Putamen (tissue), 1 donor: ENCODE measurements at places on chromosomes 4 and X.
A peak's percentile ranks its signal among the peaks of the same experiment; 100 is the strongest.

DNA sequence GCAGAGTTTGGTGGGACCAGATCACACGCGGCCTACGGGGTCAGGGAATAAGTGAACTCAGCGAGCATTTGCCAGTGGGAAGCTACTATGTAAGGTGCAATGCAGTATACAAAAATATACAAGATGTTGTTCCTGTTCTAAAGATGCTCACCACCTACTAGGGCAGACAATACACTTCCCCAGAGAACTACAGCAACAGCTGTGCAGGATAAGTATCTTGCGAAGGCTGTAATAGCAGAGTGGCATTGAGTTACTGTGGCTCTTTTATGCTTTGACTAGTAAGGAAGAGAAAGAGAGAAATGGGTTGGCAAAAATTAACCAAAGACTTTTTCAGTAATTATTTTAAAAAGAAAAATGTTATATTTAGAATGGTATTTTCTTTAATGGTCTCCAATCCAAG is 61.2 kb downstream of the CDS1 start:
- no peak for DNase-seq

- no peak for DNase-seq
Observed at GRCh38 chr4:108700081-108700757, 49.8 kb downstream of the OSTC start.

- DNase-seq = peak; percentile 70
Observed at GRCh38 chr4:87270144-87270543, 49.7 kb upstream of the KLHL8 start.

DNA sequence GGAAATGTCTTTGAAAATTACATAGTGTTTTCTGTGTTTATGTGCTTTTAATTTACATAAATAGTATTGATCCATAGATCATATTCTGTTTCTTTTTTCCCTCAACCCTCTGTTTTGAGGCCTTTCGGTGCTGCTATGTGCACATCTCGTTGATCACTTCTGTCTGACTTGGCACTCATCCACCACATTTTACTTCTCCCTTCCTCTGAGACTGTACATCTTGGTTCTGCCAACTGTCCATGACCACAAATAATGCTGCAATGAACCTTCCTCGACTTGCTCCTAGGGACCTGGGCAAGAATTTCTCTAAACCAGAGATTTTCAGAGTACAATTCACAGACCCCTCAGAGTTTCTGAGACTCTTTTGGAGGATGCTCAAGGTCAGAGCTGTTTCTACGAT is 74.4 kb downstream of the RTL5 start:
- DNase-seq = no peak

- DNase-seq = no peak
Observed at GRCh38 chrX:133859336-133859735, 126.1 kb downstream of the GPC3 start.

- DNase-seq = no peak
Observed at GRCh38 chrX:56789518-56790070, 60.6 kb downstream of the NBDY start.

DNA sequence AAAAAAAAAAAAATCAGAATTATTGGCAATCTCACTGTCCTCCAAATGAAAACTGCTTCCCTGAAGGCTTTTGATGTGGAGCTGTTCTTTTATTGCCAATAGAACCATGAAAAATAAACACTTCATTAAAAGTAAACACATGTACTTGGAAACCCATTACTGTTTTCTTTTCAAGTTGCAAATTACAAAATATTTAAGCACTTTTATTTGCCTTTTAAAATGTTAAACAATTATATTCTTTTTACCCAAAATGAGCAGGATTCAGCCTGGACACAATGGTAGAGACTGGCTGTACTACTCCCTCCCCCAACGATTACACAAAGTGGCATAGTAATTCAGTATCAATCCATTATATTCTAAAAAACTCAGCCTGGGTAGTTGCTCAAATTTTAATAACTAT is 60.9 kb downstream of the SH2D1A start:
- DNase-seq = no peak

- no peak for DNase-seq
Observed at GRCh38 chr4:117001077-117001476, 84.3 kb downstream of the TRAM1L1 start.

DNA sequence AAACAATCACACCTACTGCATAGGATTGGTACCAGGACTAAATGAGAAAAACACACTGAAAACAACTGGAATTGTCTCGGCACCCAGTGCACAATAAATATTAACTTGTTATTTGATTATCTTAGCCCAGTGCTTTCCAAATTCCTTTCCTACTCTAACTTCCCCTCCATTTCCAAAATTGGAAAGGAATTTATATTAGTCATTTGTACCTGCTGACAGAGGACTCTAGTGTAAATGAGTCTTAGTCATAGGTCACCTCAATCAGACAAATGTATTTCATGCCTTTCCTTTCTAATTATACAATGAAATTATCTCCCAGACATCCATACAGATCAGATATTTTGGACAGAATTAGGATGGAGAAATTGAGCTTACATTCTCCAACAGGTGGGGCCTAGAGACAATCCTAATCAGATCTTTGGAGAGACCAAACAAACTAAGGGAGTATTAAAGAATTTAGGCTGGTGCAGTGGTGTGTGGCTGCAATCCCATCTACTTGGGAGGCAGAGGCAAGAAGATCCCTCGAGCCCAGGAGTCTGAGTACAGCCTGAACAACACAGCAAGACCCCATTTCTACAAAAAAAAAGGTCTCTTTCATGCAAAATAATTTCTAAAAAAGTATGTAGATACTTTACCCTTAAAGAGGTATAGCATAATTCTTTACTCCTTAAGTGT is 10.1 kb downstream of the SH3D19 start:
- no peak for DNase-seq

GRCh38 chr4:121041307-121042090 is 30.8 kb downstream of the NDNF start:
- no peak for DNase-seq

DNA sequence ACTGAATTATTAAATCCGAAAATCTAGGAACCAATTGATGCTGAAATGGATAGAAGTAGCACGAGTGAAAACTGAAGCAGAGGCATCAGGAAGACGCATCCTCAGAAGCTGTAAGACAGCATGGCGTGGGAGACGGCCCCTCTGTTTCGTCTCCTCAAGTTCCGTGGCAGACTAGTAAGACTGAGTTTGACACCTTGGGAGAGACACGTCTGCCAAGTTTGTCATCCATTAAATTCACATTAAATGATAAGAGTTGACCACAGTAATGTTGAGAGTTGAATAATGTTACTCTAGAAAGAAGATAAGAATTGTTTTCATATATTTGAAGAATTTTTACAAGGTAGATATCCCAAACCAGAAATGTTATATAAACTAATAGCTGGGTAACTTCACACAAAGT is 736.1 kb upstream of the FRG1 start:
- no peak for DNase-seq

- no peak for DNase-seq
Observed at GRCh38 chrX:96449191-96449590, 235.5 kb upstream of the DIAPH2 start.

GRCh38 chr4:153521999-153522801 is 56.0 kb downstream of the TMEM131L start:
- DNase-seq = no peak

DNA sequence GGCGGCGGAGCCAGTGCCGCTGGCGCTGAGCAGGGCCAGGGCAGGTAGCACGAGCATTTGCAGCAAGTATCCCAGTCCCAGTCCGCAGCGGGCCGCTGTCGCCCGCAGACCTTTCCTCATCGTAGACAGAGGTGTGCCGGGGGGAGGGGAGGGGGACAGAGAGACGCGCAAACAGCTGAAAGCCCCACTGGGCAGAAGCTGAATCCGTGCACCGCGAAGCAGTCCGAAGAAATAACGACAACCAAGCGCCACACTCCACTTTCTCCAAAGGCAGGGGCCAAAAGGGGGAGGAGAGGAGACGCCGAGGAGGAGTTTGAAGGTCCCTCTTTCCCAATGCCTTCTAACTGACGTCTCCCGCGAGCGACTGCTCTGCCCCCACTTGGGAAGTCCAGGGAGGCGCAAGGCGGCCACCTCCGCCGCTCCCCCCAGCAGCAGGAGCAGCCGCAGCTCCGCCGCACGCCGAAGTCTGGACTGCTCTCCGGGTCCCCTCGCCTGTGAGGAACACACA is at the start of gene UNC5C:
Gene UNC5C (minus strand): TSS at position 236 of the 508 bp plus-strand sequence.
- DNase-seq = no peak

- peak; percentile 53 for DNase-seq
Observed at GRCh38 chr4:53987761-53988171, 76.6 kb downstream of the CHIC2 start.

DNA sequence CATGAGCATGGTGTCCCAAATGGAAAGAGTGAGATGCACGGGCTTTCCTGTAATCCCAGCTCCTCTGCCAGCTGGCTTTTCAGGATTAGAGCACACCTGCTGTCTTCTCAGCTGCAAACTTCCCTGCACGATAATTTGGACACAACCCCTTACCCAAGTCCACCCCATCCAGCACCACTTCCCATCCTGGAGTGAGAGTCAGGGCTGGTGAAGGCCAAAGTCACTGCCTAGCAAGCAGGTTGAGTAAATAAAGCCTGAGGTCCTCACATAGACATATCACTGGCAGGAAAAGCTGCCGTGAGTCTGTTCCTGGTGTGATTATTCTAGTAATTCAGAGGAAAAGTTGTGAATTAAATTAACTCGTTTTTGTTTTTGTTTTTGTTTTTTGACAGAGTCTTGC is 113.9 kb upstream of the MBNL3 start:
- DNase-seq = no peak

- DNase-seq = no peak
Observed at GRCh38 chrX:1440506-1440905, 12.2 kb downstream of the ASMTL start.

DNA sequence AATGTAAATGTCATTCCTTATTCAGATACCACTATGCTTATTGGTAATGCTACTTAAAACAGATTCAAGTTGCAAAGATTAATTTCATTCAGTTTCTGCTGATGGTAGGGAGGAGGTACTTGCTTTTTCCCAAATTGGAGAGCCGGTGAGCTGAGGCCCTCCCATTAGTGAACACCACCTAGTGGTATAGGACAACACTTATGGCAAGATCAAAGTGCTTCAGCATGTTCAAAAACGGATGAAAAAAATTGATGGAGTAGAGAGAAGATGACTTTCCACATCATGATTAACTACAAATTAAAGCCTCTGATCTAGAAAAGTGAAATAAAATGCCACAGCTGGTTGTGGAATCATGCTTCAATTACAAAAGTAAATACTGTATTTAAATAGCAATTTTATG is 112.9 kb downstream of the MBNL3 start:
- no peak for DNase-seq

- DNase-seq = no peak
Observed at GRCh38 chr4:14309431-14309830, 681.9 kb upstream of the BOD1L1 start.

DNA sequence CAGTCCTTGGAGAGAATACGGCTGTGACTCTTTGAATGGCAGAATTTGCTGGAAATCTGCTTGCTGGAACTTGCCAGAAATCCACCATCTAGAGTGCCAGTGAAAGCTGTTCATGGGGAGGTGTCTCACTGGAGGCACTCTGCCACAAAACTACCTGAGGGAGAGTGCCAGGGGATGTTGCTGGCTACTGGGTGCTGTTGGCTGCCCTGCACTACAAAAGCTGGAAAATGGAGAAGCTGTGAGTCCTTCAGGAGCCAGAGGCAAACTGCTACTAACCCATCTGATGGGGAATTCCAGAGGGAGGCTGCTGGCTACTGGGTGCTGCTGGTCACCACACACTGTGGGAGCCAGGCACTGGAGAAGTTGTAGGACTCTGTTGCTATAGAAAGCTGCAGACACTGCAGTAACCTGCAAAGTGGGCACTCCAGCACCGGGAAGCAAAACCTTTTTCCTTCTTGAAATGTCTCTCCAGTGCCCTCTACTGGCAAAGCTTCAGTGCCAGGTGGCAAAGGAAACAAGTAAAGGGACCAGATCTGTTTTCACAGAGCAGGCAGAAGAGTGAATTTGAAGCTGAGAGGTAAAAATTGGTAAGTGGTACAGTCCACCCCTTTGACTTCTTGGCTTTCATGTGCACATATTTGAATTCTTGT is 47.8 kb upstream of the HSD17B10 start:
- DNase-seq = peak; percentile 19

DNA sequence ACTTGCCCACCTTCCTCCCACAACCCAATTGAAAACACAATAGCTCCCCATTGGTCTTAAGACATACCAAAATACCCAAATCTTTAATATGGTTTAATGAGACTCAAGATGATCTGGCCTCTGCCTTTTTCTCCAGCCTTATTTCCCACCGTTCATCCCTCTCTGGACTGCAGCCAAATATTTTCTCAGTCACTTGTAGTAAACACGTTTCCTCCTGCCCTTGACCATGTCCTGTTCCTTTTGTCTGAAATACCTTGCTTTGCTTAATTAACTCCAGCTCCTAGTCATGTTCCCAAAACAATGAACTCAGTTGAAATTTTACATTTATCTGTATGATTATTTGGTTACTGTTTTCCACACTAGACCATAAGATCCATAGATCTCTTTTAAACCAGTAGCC is 8.4 kb upstream of the NUP54 start:
- no peak for DNase-seq

DNA sequence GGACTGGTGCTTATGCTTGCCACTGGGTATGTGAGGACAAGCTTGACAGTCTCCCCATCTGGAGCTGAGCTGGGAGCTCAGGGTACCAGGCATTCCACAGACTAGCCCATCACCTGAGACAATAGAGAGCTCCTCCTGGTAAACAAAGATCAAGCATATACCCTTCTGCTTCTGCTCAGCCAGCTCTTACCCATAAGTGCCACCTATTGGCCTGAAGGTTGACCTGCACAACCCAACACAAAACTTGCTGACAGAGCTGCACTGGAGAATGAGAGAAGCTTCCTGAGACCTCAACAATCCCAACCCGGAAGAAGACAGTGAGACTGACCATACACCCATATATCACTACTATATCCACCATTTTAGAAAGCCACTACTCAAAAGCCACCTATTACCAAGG is 1049.2 kb upstream of the INTU start:
- no peak for DNase-seq

GRCh38 chr4:146165840-146166239 is 9.7 kb upstream of the LSM6 start:
- no peak for DNase-seq

GRCh38 chrX:137032341-137032694 is 1.5 kb downstream of the GPR101 start:
- DNase-seq = no peak
